ENCODE measurements at places on chromosomes 4 and X.

DNA sequence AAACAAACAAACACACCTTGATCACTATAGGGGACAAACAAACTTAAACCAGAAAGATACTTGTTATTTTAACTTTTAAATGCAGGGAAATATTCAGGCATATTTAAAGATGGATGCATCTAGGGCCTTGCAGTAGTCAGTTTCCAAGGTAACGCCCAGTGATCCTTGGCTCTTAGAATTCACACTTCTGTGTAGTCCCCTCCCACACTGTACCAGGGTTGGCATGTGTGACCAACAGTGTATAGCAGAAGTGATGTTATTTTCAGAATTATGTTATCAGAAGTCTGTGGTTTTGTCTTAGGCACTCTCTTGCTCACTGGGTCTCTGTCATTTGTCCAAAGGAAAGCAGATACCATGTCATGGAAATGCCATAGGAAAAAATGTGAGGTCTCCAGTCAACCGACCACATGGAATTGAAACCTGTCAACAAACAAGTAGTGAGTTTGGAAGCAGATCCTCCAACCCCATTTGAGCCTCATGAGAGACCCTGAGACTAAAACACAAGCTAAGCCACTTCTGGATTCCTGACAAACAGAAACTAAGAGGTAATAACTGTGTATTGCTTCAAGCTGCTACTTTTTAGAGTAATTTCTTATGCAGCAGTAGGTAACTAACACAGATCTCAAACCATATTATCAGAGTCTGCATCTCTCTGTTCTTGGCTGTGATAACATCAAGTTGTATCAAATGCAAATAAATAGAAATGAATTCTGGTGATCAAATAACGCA lies 670.3 kb downstream of the KCTD8 start:
- no peak for DNase-seq

DNA sequence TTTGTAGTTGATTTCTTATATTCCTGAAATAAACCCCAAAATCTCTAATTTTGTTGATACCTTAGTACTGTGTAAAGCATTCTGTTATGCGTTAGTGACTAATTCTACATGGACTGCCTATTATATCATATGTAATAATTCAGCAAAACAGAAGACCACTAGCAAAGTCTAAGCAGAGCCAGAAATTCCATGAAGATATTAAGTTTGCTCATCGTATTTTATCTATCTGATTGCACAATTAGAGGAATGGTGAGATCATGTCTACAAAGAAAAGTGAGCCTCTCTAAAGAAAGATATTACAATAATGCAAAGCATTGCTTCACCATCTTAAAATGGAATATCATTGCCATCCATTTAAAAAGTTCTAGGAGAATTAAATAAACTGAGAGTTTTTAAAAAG lies 374.6 kb upstream of the SLC7A11 start:
- DNase-seq: no peak

GRCh38 chr4:108385076-108385475 lies 216.3 kb upstream of the LEF1 start:
- no peak for DNase-seq

DNA sequence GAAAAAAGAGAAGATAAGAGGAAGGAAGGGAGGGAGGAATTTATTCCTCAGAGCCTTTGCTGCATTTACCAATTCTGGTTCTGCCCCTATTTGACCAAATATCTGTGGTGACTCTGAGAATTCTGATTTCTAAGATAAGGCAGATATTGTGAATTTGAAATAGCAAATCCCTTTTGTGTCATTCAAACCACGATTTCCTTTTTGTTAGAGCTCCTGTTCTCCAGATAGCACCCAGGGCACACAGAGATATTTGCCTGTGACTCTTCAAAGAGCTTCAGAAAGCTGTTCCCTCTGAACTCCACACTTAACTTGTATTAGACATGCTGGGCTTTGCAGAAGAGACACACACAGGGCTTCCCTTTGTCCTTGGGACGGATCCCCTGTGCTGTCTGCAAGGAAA lies 272.2 kb downstream of the DHRSX start:
- no peak for DNase-seq

GRCh38 chr4:165656399-165656798 lies 216.6 kb upstream of the TLL1 start:
- no peak for DNase-seq

DNA sequence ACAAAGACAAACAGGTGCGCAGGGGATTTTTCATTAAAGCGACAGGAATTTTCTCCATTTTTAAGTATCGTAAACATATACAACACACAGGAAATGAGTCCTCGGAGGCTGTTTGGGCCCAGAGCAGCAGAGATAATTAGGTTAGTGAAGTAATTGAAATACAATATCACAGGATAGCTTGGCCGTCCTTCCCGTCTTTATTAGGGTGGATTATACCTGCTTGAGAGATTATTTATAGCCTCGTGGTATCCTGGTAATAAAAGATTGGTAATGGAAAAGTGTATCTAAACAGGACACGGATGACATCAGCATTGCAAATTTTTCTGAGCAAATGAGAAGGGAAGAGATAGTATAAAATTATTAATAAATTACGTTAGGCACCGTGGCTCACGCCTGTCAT lies 68.2 kb downstream of the CRLF2 start:
- no peak for DNase-seq

- DNase-seq: no peak
Observed at GRCh38 chrX:51917604-51918003, 24.2 kb downstream of the MAGED1 start.

- no peak for DNase-seq
Observed at GRCh38 chrX:1411326-1411725, 19.4 kb upstream of the SLC25A6 start.

DNA sequence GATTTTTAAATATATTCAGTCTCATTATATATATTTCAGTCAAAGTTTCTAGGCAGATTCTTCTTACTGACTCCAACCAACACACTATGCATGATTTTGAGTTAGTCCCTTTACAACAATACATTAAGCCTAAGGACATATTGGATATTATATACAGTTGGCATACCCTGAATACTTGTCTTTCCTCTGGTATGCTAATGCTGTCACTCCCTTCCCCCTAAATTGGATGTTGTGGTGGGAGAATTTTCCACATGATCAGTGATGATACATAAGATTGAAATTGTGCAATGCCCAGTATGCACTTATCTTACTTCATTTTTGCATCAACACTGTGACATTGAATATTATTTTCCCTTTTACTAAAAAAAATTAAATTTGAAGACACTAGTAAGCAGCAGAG lies 935.2 kb downstream of the PCDH7 start:
- no peak for DNase-seq

- no peak for DNase-seq
Observed at GRCh38 chrX:154333837-154334271, 38.3 kb downstream of the TKTL1 start.

DNA sequence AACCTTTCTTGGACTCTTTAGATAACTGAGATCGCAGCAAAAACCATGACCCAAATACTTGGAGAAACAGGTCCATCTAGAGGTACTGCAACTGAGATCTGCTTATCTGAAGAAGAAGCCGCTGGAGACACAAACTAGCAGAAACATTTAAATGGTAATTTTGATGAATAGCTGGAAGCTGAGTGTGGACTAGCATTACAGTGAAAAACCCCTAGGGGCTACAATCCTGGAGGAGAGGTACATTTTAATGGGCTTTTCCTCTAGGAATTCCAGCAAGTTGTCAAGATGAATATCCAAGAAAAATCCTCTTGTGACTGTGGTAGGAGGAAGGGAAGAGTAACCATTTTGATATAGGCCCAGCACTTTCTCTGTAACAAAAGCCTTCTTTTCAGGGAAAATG lies 592.5 kb upstream of the GRIA3 start:
- DNase-seq: no peak

GRCh38 chrX:46841346-46841745 lies 4.5 kb downstream of the RP2 start:
- no peak for DNase-seq

GRCh38 chrX:16654093-16654492 lies 4.1 kb downstream of the S100G start:
- DNase-seq: no peak

- DNase-seq: no peak
Observed at GRCh38 chr4:171101845-171102244, 711.4 kb upstream of the GALNTL6 start.

DNA sequence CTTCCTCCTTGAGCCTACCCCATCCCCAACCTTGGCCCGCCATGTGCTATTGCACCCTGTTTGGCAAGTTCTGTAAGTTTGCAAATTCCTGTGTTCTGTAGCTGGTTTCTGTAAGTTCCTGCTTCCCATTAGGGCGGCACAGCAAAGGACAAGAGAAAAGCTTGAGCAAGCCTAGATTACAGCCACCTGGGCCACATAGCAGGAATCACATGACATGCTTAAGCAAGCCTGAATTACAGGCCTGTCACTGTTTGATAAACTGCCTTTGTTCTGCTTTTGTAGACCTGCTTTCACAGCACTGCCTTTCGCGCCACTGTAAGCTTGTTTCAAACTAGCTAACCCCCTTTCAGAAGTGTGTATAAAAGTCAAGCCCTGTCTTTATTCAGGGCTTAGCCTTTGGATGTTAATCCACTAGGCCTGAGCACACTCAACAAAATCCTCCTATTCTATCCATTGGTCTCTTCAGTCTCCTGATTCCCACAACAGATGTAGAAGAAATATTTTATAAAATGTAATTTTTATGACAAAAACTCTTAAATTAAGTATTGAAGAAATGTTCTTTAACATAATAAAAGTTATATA lies 906.8 kb upstream of the NDST4 start:
- DNase-seq: no peak

DNA sequence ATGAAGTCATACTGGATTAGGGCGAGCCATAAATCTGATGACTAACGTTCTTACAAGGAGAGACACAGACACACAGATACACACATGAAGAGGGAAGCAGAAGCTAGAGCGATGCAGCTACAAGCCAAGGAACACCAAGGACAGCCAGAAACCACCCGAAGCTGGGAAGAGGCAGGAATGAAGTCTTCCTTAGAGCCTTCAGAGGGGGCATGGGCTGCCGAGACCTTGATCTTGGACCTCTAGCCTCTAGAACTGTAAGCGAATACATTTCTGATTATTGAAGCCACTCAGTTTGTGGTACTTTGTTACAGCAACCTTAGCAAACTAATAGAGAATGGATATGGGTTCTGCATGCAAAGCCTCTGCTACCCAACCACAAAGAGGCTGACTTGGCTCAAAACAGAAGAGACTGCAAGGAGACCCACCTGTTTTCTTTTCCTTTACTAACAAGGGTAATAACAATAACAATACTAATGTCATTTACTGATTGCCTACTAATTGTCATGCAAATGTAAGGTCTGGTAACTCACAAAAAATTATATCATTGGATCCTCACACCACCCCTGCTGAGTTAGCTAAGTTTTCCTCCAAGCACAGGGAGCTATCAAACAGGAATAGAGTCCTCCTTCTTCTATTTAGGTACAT lies 10.1 kb upstream of the LDB2 start:
- DNase-seq: no peak

DNA sequence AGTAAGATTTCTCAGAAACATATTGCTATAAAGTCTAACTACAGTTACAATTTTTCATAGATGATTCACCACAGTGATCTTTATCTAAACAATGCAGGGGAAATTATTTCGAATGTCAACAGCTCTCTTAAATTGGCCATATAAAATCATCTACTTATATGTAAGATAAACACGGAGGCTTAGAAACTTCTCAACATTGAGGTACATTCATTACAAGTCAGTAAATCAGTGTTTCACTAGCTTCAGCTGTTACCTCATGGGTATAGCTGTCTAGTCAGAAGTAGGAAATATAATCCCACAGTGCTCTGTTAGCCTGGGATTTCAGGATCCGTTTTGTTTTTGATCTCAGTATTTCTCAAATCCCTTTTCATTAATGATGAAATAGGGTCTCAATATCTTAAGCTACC lies 43.2 kb downstream of the PCDH7 start:
- no peak for DNase-seq

- no peak for DNase-seq
Observed at GRCh38 chr4:25874655-25875054, 11.9 kb upstream of the SEL1L3 start.

DNA sequence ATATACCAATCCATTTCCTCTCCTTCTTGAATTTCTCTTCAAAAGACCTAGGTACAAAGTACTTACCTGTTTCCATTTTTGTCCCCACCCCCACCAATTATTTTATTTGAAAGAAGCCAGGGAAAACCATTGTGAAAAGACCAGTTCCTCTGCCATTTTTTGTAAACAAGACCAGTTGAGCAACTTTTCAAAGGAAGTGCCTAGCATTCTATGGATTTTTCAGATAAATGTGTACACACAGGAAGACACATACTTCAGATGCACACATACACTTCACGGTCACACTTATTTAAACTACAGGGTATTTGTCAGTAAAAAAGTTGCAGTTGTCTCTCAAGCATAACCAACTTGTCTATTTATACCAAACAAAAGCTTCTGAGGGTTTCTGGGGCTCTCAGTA lies 587.2 kb upstream of the KLHL4 start:
- no peak for DNase-seq

DNA sequence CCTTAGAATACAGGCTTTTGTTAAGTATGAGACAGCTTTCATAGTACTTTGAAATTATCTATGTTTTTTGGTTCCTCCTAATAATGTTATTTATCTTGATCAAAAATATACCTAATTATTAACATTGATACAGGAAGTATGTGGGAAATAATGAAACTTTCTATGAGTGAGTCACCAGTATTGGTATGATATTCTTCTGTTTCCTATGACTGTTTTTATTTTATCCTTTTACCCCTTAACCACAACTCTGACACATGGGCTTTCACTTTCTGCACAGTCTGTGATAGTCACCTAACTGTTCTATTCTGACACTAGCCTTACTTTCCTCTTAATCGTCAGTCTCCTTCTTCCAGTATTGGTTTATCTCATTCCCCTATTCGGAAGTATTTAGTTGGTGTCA lies 4.7 kb downstream of the THAP9 start:
- DNase-seq: peak; percentile 6

- DNase-seq: no peak
Observed at GRCh38 chr4:185207466-185207865, 1.9 kb upstream of the SNX25 start.

- no peak for DNase-seq
Observed at GRCh38 chrX:134622813-134623185, 35.5 kb downstream of the PLAC1 start.

Data from NK-92 treated with Interleukin-12 subunit alpha and Interleukin-12 subunit beta, amount 100 ng/mL, for 24 hours (cell line).